ENCODE measurements at places on chromosomes 12 and 14.
A peak's percentile ranks its signal among the peaks of the same experiment; 100 is the strongest.

GRCh38 chr12:67086116-67086515 is 183.0 kb upstream of the CAND1 start:
- DNase-seq = no peak

- no peak for DNase-seq
Measured at GRCh38 chr12:124501112-124501561, 66.3 kb downstream of the NCOR2 start.

GRCh38 chr12:114141921-114142564 is 175.9 kb upstream of the RBM19 start:
- no peak for DNase-seq

GRCh38 chr12:54044425-54045103 is 9.1 kb upstream of the HOXC4 start:
- no peak for DNase-seq

- no peak for DNase-seq
Measured at GRCh38 chr14:73851000-73851399, 631 bp upstream of the PTGR2 start.

DNA sequence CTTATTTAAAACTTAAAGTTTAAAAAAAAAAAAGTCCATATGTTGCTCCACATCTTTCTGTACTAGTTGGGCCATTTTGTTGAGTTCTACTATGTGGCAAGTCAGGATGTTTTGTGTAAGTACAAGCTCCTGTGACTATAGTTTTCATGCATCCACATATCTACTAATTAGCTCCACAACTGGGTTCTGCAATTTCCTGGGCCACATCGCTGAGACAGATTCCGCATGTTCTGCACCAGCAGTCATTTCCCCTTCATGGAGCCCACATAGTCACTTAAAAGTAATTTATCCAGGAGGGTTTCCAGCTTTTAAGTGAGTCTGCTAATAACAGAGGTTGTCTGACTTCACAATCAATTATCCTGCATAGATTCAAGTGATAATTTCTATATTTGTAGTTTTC is 461.4 kb downstream of the ZFP36L1 start:
- DNase-seq = no peak

DNA sequence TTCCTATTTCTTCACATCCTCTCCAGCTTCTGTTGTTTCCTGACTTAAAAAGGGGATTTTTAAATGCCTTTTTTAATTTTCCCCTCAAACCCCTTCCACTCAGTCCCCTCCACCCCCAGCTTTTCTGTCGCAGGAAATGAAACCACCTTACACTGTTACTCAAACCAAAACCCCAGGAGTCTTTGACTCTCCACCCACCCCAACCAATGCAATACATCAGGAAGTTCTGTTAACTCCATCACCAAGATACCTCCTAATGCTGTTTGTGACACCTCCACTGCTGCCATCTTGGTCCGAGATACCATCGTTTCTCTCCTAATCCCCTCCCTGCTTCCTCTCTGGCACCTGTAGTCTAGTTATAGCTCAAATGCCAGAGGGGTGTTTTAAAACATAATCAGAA is 25.4 kb upstream of the CPM start:
- DNase-seq = no peak

- DNase-seq = no peak
Measured at GRCh38 chr12:119008691-119009221, 27.4 kb downstream of the SRRM4 start.

DNA sequence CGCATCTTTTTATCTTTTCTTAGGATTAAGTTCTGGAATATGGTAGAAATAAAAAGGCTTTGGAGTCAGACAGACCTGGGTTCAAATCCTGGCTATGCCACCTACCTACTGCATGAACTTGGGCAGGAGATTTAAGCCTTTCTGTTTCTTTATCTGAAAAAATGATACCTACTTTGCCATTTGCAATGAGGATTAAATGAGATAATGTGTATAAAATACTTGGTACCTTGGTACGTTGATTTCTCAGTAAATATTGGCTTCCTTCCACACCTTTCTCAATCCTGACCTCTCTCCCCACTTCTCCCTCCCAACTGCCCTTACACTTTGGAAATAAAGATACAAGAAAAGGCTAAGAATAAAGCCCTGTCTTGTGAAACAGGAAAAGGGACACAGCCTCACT is 172.6 kb downstream of the PAX9 start:
- DNase-seq = no peak

DNA sequence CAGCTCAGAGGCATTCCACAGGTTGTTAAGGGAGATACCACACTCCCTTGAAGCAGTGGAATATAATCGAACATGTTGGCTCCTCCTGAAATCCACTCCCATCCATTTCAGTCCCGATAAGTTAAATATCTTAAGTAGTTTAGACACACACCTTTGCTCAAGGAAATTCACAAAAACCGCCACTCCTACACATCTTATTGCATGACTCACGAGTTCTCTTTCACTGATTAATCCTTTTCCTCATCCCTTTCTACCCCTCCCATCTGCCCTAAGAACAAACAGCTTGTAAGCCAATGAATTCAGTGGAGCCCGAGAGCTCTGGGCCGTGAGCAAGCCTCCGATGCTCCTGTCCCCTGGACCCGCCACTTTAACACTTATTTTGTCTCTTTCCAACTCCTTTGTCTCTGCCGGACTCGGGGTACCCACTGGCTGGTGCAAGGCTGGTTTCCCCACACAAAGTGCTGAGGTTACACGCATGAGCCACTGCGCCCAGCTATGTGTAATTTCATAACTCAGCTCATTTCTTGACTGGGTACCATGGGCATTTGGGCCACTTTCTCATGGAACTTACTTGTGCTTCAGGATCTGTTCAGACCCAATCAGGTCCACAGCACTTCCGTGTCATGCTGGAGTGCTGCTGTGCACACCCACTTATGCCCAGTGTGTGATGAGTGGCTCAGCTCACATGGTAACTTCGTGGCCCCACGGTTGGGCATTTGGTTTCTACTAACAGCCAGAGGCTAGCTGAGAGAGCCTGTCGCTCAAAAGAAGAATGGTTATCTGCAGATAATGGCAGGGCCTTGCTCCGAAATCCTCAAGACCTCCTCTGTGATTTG is 171.8 kb upstream of the ALG10B start:
- DNase-seq = no peak

DNA sequence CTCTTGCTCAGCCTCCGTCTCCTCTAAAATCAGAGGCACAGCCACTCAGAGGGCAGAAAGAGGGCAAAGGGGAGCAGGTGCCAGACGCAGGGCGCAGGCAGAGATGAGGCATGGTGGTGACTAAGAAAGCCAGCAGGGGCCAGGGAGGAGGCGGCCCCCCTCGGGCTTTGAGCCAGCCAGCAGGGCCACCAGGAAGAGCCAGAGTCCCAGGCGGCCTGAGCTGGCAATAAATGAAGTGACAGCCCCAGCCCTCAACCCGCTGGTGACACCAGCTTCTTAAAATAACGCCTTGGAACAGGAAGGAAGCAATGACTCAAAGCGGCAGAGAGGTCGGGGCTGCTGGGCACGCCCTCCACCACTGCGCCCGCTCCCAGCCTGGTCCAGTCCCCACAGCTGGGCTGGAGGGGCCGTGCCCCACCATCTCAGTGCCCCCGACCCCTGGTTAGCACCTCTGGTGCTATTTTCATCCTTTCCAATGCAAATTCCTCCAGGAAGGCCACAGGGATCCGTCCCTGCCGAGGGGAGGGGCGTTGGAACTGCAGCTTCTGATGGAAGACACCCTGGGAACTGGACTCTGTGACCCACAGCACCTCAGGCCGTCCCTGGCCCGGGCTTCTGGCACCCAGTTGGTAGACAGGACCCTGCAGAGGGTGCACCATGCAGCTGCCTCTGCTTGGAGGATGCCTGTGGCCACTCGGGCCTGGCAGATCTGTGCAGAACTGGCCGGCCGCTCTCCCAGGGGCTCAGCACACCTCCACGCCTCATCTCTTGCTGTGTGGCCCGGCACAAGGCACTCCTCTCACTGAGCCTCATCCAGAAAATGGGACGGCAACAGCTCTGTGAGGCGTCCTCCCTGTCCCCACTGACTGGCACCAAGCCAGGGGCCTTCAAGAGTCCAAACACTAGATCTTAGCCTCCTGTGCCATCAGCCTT is 113.7 kb downstream of the NCOR2 start:
- peak; percentile 93 for DNase-seq

DNA sequence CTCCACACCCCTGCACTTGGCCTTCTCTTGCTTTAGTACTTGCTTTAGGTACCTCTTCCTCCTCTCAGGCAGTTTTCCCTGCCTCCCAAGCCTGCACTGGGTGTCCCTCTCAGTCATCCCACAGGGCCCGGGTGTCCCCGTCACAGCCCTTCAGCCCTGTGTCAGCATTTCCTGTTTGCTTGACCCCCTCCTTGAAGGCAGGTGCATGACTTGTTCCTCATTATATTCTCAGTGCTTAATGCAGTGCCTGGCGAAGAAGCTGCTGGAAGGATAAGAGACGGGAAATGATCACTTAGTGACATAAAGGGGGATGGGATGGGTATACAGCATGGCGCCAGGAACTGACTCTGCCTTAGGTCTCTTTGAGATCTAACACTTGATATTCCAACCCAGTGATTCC is 61.5 kb downstream of the IQSEC3 start:
- no peak for DNase-seq

- DNase-seq = no peak
Measured at GRCh38 chr12:100024974-100025555, 40.3 kb upstream of the ANKS1B start.

DNA sequence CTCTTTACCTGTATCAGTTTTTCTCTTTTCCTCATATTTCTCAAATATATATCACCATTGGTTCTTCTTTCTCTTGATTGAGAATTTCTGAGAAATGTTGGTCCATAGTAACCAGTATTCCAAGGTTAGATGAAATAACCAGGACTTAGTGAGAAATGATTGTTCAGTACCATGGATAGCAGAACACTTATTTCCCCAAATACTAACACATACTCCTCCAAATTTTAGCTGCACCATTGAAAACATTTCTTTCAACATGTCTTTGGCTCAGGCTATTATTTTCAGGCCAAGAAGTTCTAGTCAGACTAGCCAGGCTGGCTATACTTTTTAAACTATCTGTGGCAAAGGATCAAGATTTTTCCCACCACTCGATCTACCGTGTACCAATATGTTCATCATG is 113.3 kb downstream of the PTPRO start:
- DNase-seq = no peak

DNA sequence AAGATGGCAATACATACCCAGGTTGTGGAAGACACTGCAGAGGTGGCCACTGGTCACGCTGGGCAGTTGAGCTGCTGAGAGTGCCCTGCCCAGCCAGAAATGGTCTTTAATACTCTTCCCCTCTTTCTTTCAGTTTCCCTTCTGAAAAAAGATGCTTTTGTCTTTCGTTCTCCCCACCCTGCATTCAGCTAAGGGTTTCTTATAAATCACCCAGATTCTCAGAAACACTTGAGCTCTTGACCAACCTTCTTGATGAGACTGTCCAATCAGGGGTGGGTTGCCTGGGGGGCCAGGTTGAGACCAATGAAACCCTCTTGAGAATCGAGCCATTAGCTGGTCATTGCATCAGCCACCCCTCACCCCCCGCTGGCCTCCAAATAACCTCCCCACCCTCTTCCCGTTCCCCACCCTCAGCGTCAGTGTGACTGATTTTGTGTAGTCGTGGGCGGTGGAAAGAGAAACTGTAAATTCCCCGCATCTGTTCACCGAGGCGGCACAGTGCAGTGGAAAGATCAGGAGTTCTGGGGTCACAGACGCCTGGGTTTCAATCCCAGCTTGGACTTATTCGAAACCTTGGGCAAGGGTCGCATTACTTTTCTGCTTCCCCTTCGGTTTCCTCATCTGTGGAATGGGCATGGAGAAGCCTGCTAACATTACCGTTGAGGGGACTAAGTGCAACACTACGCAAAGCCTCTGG is 52.3 kb downstream of the SLC25A47 start:
- peak; percentile 87 for DNase-seq

DNA sequence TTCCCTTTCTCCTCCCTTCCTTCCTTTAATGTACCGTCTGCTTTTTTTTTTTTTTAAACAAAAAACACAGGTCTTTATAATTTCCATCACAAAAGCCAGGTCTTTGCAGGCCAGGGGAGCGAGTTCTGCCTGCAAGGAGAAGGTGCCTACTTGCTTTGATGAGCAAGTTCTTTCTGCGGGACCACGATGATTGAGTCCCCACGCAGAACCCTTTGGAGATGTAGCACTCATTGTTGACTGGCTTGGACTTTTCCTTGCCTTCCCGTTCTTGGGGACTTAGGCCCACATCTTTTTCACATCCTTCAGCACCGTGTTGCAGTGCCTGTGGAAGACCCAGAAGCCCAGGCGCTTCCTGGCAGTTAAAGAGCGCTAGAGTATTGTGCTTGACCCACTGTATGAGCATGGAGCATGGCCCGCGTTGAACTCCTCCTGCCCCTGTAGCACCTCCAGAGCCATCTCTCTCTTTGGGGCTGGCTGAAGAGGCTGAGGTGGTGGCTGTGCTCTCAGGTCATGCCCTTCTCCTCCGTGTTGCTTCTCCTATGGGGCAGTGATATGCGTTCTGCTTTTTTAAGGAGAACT is 177.6 kb downstream of the EXOC5 start:
- DNase-seq = no peak

DNA sequence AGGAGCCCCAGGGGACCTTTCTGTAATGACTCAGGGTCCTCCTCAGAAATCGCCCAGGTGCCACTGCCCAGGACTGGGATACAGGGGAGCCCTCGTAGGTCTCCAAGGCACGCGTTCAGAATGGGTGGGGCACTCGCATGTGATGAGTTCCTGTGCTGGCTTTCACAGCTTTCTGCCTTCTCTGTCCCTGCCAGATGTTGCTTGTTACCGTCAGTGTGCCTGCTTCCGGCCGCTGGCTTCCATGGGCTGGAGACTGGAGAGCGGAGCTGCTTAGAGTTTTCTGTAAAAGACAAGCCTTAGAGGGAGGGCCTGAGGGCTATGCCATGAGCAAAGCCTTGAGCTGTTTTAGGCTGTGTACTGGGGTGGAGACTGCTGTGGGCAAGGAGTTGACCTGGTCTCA is 75.0 kb upstream of the SLC24A4 start:
- DNase-seq = no peak

- peak; percentile 84 for DNase-seq
Measured at GRCh38 chr14:67487937-67488893, at the start of gene TMEM229B. TSS of gene TMEM229B (minus strand) at chr14:67488721. CDS start at chr14:67473923, 14,798 bp downstream.

DNA sequence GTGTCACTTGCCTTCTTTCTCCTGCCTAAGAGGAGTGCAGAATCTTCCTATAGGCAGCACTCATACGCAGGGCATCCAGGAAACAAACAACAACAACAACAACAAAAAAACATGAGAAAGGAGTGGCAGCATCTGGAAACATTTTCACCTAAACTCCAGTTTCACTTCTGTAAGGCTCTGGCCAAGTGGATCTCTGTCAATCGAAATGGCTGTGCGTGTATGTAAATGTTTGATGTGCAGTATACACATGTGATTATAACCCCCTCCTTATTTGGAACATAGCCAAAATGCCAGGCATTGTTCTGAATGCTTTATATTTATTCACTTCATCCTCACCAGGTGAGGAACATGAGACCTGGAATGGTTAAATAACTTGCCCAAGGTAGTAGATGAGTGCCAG is 76.8 kb downstream of the COX16 start:
- no peak for DNase-seq

GRCh38 chr12:105347499-105347898 is 17.0 kb downstream of the C12orf75 start:
- no peak for DNase-seq

- no peak for DNase-seq
Measured at GRCh38 chr14:29861996-29862395, 65.7 kb downstream of the PRKD1 start.
